ENCODE measurements at places on chromosomes 12 and 14.

- no peak for DNase-seq
Observed at GRCh38 chr12:93087840-93088610, 158.9 kb upstream of the EEA1 start.

DNA sequence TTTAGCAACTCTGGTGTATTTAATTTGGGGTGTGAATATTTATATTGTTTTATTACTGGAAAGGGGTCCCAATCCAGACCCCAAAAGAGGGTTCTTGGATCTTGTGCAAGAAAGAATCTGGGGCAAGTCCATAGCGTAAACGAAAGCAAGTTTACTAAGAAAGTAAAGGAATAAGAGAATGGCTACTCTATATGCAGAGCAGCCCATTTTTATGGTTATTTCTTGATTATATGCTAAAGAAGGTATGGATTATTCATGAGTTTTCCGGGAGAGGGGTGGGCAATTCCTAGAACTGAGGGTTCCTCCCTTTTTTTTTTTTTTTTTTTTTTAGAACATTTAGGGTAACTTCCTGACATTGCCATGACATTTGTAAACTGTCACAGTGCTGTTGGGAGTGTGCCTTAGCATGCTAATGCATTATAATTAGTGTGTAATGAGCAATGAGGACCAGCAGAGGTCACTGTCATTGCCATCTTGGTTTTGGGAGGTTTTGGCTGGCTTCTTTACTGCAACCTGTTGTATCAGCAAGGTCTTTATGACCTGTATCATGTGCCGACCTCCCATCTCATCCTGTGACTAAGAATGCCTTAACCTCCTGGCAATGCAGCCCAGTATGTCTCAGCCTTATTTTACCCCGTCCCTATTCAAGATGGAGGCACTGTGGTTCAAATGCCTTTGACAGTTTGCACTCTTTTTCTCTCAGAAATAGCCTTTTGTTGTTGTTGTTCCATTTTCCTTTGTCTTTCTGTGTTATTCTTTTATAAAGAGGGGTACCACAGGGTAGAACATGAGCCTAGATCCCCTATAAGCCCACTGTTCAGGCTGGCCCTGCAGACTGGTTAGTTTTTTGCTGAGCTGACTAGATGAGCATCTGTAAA is 75.5 kb upstream of the DCD start:
- peak; percentile 8 for DNase-seq

DNA sequence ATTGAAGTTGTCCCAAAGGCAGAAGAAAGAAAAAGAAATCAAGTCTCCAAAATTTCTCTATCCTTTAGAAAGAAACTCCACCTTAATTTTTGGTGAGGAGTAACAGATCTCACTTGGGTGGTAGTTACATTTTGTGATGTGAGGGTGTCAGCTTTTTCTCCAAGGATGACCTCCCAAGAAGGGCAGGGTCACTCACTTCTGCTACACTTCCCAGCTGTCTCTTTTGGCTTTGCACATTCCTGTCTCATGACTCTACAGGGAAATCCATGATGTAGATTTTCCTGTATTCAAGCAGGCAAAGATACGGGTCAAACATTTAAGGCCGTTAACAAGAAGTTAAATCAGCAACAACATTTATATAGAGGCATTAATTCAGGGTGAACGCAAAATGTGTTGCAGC is 1016.4 kb downstream of the NRXN3 start:
- no peak for DNase-seq

GRCh38 chr14:92481811-92482555 is 31.6 kb upstream of the RIN3 start:
- DNase-seq = no peak

DNA sequence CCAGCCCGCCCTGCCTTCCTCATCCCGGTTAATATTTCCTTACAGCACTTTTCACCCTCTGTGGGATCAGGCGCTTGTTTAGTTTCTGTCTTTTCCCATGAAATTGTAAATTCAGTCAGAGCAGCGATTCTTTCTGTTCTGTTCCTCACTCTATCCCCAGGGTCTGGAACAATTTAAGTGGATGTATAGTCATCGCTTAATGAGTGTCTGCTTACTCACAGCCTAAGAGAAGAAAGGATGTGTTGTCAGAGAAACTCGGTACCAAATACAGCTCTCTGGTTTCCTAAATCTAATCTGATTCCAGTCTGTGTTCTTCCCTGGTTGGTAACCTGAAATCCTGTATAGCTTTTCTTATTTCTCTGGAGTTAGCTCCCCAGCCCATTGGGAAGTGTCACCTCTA is 44.9 kb downstream of the FOS start:
- no peak for DNase-seq

GRCh38 chr12:125467363-125467762 is 402.1 kb downstream of the AACS start:
- no peak for DNase-seq

DNA sequence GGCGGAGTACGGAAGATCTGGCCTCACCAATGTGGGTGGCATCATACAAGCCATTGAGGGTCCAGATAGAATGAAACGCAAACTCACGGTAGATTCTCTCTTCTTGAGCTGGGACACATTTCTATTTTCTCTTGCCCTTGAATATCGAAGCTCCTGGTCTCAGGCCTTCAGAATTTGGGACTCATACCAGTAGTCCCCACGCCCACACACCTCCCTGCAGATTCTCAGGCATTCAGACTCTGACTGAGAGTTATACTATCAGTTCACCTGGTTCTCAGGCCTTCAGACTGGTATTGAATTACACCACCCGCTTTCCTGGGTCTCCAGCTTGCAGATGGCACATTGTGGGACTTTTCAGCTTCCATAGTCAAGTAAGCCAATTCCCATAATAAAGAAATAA is 37.8 kb downstream of the EIF2S3B start:
- no peak for DNase-seq

DNA sequence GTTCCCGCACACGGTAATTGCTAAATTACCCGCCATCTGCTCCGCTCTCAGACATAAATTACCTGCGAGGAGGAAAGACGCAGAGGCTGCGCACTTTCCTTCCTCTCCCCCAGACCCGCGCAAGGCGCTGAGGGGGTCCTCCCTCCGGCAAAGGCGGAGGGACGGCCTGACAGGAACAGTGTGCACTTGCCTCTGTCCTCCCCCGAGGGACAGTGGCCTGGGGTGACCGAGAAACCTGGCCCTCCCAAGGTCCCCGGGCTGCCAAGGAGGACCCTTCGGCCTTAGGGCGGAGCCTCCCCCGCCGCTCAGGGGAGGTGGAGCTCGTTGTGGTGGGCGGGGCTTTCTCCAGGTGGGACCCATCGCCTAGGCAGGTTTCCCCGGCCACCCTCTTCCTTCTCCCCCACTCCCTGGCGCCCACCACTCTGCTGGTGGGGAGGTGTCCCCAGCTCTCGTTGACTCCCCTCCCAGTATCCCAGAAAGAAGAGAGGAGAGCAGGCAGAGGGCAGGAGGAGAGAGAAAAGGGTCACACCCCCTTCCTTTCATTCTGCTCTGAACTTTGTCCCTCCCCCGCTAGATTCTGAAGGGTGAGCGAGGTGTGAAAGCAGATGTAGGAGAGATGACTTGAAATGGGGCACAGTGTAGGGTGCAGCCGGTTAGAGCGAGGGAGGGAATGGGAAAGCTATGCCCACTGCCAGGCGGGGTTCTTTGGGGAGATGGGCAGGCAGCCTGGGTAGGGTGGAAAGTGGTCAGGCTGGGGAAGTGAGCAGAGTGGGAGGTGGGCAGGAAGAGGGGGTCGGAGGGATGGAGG is 11.4 kb upstream of the CALCOCO1 start:
- DNase-seq = no peak

- DNase-seq = no peak
Observed at GRCh38 chr12:44846826-44847225, 29.3 kb downstream of the NELL2 start.

DNA sequence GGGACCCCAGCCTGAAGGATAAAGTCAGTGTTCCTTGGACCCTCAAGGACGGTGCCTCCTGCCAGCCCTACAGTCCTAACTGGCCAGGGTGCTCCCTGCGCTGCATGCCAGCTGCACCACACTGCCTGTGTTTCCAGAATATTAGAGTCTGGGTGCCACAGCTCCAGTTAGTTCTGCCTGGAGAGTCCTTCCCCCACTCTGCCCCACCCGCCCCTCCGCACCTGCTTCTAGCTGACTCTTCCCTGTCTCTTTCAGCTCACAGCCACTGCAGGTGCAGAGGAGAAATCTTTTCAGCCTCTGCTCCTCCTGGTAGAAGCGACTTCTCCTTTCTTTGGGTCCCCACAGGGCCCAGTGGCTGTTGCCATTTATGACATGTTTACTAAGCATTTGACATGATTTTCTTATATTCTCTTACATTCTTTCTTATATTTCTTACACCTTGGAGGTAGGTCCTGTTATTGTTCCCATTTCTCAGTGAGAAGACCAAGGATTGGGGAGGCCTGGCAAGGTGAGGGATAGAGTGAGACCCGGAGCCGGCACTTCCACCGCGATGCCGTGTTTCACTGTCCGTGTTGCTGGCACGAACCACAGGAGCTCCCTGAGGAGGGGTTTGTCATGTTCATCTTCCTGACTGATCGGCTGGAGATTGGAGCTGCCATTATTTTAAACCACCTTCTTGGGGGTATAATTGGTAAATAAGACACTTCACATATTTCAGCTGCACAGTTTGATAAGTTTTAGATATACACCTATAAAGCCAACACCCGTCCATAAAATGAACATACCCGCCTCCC is 29.4 kb downstream of the SYNE3 start:
- DNase-seq = no peak

- no peak for DNase-seq
Observed at GRCh38 chr14:68501614-68502052, 291.2 kb downstream of the ZFP36L1 start.

DNA sequence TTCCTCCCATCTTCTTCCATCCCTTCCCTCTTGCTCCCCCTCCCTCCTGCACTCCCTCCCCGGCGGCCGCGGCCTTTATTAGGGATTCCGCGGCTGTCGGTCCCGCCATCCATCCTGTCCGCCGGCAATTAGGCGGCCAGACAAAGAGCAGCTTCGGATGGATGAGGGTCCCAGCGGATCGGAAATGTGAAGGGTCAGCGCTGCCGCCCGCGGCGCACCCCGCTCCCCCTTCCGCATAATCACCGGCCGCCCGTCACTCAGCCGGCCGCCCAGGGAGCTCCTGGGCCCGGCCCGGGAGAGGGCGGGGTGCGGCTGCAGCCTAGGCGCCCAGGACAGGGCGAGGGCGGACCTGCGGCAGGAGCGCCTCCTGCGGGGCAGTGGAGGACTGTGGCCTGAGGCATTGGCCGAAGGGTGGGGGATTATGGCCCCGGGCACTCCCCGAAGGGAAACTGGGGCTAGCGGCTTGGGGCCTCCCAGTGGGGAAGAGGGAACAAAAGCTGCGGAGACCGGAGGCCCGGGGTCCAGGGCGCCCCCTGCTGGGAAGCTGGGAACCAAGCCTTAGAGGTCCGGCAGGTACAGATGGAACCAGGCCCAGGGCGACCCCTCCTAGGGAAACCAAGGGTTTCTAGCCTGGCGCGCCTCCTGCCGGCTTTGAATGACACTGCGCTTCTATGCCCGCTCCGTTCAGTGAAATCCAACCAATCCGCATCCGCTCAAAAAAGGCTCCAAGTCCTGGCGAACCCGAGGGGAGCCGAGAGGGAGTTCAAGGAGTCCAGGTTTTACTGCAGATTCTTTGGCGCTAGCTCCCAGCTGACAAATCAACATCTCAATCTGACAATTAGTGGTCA is 4.4 kb upstream of the DNAJC22 start:
- peak; percentile 60 for DNase-seq

DNA sequence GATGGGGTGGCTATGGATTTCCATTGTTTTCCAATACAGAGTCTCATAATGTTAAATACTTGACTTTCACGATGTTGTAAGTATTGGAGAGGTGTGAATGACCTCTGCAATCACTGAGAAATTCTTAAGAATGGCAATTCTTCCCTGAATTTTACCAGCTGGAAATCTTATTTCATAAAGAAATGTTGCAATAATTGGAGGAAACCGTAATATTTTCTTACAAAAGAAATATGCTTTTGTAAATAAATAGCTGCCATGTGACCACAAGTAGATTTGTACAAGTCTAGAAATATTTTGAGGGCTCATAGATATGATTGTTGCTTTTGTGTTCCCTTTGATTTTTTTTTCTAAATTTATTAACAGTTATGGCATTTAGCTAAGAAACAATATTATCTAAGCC is 308.7 kb upstream of the ATP2B1 start:
- DNase-seq = no peak

DNA sequence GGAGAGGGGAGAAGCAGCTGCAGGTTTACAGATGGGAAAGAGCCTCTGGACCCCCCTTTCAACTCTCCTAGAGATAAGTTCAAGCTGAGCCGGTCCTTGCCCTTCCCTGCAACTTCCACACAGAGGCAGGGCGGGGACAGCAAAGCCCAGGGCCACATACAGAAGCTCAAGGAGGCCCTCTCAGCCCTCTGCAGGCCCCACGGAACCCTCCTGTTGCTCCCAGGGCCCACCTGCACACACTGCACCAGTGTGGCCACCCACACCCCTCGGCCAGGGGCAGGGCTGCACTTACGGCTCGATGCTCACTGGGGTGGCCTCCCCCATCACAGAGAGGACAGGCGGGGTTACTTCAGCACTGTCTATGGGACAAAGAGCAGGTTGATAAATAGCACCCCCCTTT is 13.0 kb upstream of the PNMA1 start:
- no peak for DNase-seq

- DNase-seq = no peak
Observed at GRCh38 chr12:60391791-60392190, 796.0 kb downstream of the SLC16A7 start.

DNA sequence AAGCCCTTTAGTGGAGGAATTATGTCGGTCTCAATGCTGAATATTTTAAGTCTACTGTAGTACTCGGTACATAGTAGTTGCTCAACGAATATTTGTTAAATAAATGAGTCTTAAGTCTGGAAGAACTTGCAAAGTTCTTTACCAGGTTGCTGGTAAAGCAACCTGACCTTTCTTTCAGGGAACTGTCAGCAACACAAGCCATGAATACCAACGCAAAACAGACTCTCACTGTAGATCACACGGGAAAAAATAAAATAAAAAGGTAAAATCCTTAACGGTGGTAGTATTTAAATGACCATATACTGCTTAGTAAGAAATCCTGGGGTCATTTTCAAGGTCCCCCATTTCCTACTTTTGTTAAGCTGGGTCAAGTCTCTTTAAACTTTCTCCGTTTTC is 447 bp upstream of the NUBPL start:
- no peak for DNase-seq

Measured in activated gamma-delta T cell treated with anti-CD3 and anti-CD28 coated beads, Interleukin-2, amount 50 U/mL, for 16 hours (primary cell).